ENCODE measurements at places on chromosomes 11 and 22.

GRCh38 chr11:21768388-21768787 is 424.5 kb upstream of the ANO5 start:
- DNase-seq: no peak

DNA sequence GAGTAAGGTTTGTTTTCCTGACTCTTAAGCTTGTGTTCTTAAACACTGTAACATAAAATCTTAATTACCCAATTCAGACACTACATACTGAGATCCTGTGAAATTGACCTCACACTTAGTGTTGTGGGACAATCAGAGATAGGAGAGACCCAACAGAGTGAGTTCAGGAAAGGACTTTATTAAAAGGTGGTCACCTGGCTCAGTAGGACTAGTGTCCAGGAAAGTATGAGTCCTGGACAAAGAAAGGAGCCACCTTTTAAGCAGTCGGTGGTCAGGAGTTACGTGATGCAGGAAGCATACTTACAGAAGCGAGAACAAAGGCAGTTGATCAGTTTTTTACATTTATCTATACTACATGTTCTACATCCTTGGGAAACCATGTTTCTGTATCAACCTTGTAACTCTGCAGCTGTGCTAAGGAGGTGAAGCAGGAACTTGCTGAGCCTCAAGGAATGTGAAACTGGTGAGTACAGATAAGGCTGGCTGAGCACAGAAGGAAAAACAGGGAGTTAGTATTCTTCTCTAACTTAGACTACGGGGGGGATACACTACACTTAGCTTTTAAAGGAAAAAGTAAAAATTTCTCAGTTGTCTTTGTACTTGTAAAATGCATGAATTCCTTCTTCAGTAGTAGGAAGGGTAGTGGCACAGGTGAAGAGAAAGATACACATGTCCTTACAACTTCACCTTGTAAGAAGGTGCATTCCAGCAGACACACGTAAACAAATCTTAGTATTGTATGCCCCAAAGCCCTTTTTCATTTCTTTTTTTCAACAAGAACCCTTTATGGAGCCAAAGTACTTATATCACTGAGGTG is 15.1 kb downstream of the OR51E1 start:
- no peak for DNase-seq

DNA sequence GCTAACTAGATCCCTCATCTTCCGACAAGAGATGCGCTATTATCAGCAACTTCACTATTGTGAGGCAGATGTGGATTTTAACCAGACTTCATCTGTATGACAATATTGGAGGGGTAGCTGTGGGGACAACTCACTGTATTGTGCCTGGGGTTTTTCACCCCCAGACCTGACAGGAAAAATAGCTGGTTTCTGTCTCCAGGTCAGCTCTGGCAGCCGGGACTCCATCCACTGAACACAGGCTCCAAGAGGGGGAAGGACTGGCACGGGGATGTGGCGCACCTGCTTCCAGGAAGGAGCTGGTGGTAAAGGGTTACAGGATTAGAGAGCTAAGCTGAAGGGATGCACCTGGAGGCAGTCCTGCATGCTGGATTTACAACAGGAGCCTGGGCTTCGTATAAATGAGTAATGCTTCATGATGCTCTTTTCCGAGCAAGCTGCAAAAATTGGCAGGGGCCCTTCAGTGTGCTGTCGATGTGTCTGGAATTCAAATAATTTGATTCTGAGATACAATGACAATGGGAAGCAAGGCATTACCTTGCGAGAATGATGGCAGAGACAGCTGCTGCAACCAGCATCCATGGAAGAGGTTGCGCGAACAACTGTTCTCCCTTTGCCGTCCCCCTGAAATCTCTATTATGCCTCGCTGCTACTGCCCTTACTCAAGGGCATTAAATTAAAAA is 49.5 kb downstream of the LMO2 start:
- DNase-seq: no peak

GRCh38 chr11:11115475-11115874 is 237.6 kb downstream of the CSNK2A3 start:
- no peak for DNase-seq

GRCh38 chr11:128597209-128597608 is 9.9 kb upstream of the ETS1 start:
- no peak for DNase-seq

GRCh38 chr11:128535468-128536457 is 51.6 kb downstream of the ETS1 start:
- no peak for DNase-seq

Measured in activated CD4-positive, CD25-positive, alpha-beta regulatory T cell treated with anti-CD3 and anti-CD28 coated beads, Interleukin-2, amount 50 U/mL, for 16 hours (primary cell).